ENCODE measurements at places on chromosomes 16 and 17.

DNA sequence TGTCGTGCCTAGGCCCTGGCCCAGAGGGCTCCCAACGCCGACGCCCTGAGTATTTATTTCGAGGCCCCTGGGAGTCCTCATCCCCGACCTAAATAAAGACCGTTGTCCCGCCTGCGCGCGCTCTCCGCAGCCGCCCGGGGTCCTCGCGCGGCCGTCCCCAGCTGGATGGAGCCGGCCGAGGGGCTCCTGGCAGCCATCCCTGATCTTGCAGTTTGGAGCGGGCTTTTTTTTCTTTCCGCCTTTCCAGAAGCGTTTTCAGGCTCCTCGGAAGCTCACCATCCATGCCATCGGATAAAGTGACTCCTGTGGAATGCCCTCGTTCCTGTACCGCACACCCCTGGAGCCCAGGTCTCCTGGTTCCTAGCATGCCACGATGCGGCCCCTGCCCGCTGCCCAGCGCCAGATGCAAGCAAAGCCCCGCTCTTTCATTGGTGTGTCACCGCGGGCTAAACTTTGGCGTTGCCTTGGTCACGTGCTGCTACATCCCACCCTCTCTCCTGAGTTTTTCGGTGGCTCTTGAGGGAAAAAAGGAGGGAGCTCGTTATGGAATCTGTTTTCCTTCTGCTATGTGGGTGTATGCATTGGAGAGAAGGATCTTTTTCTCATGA, 716 bp downstream of the TMEM94 start:
- no peak for DNase-seq

- no peak for DNase-seq
These were observed 10.5 kb upstream of the NKD1 start for GRCh38 chr16:50537533-50538290.

DNA sequence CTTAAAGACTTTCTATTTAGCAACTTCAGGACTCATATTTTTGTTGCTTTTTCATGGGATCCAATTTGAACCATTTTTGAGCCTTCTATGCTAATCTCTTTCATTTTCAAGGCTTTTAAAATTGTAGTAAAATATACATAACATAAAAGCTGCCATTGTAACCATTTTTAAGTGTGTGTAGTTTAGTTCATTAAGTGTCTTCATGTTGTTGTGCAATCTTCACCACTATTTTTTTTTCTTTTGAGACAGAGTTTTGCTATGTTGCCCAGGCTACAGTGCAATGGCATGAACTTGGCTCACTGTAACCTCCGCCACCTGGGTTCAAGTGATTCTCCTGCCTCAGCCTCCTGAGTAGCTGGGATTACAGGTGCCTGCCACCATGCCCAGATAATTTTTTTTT, 451.6 kb downstream of the TMEM114 start:
- DNase-seq, result no peak

- DNase-seq, result peak; percentile 24
These were observed 68.2 kb downstream of the CDK12 start for GRCh38 chr17:39529455-39529854.

GRCh38 chr17:35748341-35748841, 4.6 kb downstream of the GAS2L2 start:
- no peak for DNase-seq

DNA sequence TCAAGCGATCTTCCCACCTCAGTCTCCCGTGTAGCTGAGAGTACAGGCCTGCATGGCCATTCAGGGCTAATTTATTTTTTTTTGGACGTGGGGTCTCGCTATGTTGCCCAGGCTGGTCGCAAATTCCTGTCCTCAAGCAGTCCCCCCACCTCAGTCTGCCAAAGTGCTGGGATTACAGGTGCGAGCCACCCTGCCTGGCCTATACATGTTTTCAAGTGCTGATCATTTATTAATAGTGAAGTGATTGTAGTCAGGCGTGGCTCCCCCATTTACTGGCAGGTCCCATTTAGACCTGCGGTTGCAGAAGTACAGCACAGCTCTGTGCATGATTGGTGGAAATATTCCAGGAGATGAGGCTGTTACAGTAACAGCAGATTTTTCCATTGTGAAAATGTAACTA, 8.4 kb downstream of the FOXK2 start:
- no peak for DNase-seq
